LHCN-M2 (cell line): ENCODE measurements at places on chromosomes 11 and 22. TPM values are rescaled to one million over a fixed set of nuclear protein-coding genes. Genes with fewer than 3 reads are reported as not detected.

RBFOX2 gene
- 97.6 and 116 TPM in 2 replicates for total RNA-seq

CDC42BPG gene
- 0.11 TPM in 1 of 2 replicates, not detected in the other for total RNA-seq

SLC5A12 gene
- total RNA-seq: under 0.01 TPM in 1 of 2 replicates, not detected in the other

TEAD1 gene
- total RNA-seq: 96.7 and 105 TPM in 2 replicates

ARVCF gene
- 4.5 and 6.4 TPM in 2 replicates for total RNA-seq

MPZL3 gene
- 0.06 TPM in 1 of 2 replicates, not detected in the other for total RNA-seq

PTPRJ gene
- total RNA-seq: 1.4 and 8.0 TPM in 2 replicates

- DNase-seq: no peak
These were observed 5.6 kb downstream of the ALX4 start for GRCh38 chr11:44304091-44305025.

DNA sequence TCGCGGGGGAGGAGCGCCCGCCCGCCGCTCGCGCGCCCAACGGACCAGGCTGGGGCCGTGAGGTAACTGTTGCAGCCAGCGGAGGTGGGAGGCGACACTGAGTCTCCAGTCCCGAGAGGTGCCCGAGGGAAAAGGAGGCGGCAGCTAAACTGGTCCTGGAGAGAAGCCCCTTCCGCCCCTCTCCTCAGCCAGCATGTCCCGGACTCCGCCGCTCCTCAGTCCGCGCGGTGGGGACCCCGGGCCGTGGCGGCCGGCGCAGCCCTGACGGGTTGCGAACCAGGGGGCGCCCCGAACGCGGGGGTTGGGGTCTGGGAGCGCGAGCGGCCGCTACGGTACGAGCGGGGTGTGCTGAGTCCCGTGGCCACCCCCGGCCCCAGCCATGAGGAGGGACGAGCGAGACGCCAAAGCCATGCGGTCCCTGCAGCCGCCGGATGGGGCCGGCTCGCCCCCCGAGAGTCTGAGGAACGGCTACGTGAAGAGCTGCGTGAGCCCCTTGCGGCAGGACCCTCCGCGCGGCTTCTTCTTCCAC is at the start of gene PDE3B:
TSS of gene PDE3B (plus strand) at position 108 of the 529 bp plus-strand sequence. CDS start at position 380, 272 bp downstream.
- DNase-seq: no peak

DNA sequence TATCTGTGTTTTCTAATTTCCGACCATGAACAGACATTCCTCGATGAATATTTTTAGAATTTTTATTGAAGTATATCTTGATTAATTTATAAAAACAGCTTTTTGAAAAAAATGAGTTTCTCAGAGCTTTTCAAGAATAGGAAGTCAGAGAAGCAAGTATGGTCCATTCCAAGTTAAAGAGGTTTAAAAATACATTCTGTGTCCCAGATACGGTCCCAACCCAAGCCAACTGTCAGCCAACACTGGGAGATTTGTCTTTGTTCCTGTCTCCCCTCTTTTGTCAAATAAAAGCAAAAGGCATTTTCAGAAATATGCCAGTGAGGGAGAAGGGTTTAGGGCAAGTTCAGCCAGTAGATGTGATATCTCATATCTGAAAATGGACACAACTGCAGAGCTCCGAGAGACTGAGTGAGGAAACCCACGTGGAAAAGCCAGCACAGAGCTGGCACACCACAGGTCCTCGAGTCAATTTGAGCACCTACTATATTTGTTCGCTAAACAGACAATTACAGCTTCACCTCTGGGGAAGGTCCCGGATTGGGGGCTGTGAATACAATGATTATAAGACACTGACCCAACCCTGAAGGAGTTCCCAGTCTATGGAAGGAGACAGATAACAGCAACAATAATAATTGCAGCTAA is 59.8 kb downstream of the C11orf91 start:
- DNase-seq: no peak

- DNase-seq: no peak
These were observed 53.9 kb upstream of the RCE1 start for GRCh38 chr11:66789097-66789890.

DNA sequence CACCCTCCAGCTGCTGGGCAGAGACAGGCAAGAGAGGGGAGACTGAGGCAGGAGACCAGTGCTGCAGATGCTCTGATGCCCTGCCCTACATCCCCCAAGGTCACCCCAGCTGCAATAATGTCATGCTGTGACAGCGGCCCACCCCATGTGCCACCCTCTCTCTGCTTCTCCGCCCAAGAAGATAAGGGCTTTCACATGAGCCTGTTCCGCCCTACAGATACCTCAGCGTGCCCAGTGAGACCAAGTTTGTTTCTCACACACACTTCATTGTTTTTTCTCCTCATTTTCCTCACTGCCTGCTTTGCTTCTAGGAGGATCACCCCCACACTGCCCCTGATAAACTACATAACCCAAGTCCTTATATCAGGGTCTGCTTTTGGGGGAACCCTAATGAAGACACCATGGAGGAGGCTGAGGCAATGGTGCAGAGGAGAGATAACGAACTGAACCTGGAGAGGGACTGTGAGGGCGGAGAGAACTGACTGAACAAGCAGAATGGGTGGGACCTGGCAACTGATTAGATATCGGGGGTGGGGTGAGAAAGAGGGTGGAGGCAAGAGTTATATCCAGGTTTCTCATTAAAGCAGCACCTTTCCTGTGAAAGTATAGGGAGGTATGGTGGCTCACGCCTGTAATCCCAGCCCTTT is 37.5 kb upstream of the TSKU start:
- DNase-seq: no peak

DNA sequence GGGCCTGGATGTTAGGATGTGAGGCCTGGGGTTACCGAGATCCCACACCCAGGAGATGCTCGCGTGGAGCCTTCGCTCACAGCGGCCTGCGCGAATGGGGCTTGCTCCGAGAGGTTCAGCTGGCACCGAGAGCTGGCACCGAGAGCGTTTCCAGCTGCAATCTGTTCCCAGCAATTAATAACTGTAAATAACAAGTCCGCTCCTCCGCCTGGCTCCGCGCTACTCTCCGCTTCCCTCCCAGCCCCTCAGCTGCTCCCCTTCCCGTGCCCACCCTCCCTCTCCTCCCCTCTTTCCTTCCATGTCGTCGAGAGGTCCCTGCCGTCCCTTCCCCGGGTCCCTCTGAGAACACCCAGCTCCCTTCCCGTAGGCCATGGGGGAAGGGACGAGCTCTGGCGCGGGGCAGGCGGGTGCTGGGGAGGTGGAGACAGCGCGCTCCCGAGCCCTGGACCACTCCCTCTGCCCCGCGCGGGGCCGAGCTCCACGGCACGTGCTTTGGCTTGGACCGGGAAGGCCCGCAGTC is 110.8 kb downstream of the WNT7B start:
- no peak for DNase-seq

DNA sequence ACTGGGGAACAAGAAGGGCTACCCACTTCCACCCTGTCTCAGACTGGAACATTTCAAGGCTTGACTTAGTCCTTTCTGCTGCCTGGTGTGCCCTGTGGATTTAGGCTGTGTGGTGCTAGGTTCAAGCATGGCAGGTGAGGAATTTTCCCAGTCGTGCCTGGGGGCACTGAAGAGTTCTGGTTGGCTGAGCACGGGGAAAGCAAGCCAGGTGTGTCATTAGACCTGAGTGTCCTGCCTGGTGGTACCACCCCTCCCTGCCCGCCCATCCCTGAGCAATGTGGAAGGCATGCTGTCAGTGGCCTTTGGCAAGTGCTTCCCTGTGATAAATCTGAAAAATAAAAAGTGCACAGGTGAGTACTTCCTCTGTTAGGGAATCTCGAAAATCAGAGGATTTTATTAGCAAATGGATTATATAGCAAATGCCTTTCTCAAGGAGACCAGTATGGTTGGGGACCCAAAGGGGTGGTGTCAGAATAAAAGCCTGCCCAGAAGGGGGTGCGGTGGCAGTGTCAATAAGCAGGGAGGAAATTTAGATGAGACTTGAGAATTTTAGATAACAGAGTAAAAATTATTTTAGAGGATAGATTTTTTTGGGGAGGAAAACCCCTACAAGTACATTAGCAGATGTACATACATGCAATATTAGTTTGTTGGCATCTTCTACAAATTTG is 22.8 kb downstream of the TEAD1 start:
- no peak for DNase-seq

GRCh38 chr22:50459496-50460140 is 15.2 kb downstream of the SBF1 start:
- DNase-seq: no peak
